Stimulated activated CD8-positive, alpha-beta memory T cell treated with anti-CD3 and anti-CD28 coated beads, Interleukin-7, amount 100 ng/mL, for 1 hour (primary cell): ENCODE measurements at places on chromosomes 4 and X.

- DNase-seq = no peak
Measured at GRCh38 chr4:109462297-109462696, 28.7 kb downstream of the SEC24B start.

- no peak for DNase-seq
Measured at GRCh38 chr4:103934178-103934789, 214.5 kb upstream of the TACR3 start.

DNA sequence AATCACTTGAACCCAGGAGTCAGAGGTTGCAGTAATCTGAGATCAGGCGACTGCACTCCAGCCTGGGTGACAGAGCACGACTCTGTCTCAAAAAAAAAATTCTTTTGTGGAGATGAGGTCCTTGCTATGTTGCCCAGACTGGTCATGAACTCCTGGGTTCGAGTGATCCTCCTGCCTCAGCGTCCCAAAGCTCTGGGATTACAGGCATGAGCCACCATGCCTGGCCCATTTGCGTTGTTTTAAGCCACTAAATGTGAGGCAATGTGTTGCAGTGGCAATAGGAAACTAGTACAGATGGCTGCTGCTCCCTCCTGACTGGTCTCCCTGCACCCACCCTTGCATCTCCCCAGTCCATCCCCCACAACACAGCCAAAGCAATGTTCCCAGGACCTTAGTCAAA is 40.0 kb upstream of the APLN start:
- no peak for DNase-seq

DNA sequence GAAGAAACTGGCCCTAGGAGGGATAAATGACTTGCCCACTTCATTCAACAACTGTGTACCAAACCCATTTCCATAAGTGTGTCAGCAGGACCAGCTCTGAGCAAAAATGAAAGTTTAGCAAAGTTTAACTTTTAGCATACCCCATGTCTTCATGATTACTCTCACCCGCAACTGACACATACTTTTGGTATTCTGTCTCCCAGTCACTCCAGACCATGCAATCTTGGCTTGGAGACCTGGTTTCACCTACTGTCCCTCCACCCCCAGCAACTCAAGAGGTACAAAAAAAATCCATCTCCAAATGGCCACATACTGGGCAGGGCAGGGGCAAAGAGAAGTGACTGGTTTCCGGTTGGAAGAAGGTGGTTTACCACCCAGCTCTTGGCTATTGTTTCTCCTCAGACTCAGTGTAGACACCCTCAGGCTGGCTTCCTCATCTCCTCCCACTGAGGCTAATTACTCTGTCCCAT is 79.8 kb downstream of the RLIM start:
- DNase-seq = no peak

DNA sequence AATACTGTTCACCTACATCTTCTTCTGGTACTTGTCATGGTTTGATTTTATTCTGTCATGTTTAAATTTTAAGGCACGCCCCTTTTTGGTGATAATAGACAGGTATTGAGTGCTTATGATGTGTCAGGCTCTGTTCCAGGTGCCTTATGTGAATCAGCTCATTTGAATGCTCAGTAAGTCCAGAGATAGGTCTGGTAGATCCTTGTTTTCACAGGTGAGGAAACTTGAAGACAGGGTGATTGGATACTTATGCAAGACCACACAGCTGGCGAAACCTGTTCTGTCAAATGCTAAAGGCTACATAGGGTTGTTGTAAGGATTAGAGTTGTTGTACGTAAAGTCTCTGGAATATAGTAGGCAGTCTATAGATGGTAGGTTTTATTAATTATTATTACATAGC is 9.6 kb upstream of the SLC25A14 start:
- DNase-seq = no peak

DNA sequence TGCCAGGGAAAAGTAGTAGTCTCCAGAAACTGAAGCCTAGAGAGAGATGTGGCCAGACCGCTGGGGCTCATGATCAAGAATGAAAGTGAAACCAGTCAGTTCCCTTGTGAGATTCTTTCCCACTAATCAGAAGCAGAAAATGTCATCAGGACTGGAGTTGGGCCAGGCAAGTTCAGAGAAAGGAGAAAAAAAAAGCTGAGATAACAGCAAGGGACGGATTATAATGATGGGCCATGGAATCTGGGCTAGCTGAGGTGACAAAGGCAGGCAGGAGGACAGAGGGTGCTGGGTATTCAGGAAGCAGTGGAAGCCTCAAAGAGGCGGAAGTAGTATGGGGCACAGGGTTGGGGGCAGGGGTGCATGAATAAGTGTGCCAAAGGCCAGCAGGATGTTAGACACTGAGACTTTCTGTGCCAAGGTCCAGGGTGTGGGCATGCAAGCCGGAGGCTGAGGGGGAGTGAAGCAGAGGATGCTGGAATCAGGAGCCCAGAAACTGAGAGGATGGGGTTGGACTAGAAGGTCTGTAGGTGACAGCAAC is 2.5 kb downstream of the CXorf38 start:
- DNase-seq = no peak

DNA sequence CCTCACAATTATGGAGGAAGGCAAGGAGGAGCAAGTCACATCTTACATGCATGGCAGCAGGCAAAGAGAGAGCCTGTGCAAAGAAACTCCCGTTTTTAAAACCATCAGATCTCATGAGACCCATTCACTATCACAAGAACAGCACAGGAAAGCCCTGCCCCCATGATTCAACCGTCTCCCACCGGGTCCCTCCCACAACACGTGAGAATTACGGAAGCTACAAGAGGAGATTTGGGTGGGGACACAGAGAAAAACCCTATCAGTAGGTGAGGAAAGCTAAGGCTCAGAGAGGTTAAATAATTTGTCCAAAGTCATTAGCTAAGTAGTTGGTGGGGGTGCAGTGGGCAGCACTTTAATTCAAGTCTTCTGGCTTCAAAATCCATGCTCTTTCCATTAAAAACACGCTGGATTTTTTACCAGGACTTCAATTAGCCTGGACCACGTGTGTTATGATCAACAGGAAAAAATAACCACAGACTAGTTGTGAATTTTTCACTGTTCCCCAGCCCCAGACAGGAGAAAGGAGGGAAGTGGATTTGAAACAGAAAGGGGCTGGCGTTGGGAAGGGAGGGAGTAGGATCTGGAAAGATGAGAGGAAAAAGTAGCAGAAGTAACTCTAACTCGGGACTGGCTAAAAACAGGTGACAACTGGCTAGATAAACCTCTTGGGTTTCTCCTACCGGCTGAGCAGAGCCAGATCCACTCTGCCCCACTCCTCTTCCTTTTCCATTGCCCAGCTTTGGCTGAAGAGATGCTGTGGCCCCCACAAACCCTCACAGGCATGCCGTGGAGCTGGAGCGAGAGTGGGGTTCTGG is 986 bp downstream of the MTMR8 start:
- no peak for DNase-seq

- no peak for DNase-seq
Measured at GRCh38 chr4:119585771-119586170, 42.8 kb downstream of the PDE5A start.

- no peak for DNase-seq
Measured at GRCh38 chrX:145919400-145919799, 101.8 kb downstream of the SLITRK2 start.

- no peak for DNase-seq
Measured at GRCh38 chrX:111386615-111387233, 25.3 kb downstream of the DCX start.

- no peak for DNase-seq
Measured at GRCh38 chrX:16160729-16161128, 6.6 kb upstream of the MAGEB17 start.

DNA sequence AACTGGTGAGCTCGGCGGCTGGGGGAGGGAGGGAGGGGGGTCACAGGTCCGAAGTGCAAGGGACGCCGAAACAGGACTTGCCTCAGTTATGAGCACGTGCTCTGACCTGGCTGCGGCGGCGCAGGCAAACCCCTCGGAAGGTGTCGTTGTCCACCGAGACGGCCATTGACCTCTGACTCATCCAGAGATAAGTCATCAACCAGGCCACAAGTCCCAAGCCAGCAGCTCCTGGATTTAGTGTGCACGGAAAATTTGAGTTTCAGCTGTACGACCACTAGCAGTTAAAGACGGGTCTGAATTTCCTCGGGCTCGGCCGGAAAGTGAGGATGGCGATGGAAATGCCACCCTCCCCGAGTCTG is 674 bp downstream of the SH3D19 start:
- no peak for DNase-seq

DNA sequence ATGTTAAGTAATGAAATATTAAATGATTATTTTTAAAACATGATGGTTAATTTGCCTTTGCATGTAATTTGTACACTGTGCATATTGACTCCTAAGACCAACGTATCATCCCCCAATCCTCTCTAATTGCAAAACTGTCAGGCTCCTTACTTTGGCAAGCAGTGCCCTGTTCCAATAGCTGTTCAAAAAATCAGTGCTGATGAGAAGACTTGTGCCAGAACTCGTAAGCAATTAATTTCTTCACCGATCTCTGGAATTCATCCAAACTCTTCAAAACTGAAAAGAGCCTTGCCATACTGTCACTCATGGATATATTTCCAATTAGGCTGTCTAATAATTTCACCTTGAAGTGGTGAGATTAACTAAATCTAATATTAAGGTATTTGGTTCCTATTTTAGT is 493.9 kb upstream of the NDST4 start:
- no peak for DNase-seq

GRCh38 chrX:42686706-42687105 is 91.3 kb downstream of the PPP1R2C start:
- no peak for DNase-seq

- DNase-seq = no peak
Measured at GRCh38 chrX:54920610-54921426, at the start of gene TRO. Gene TRO (plus strand): TSS chrX:54920824. CDS start chrX:54922247, 1,423 bp downstream.

- DNase-seq = no peak
Measured at GRCh38 chr4:156950090-156950489, 21.5 kb downstream of the PDGFC start.

- DNase-seq = no peak
Measured at GRCh38 chrX:45788941-45789348, 588.3 kb upstream of the DIPK2B start.

DNA sequence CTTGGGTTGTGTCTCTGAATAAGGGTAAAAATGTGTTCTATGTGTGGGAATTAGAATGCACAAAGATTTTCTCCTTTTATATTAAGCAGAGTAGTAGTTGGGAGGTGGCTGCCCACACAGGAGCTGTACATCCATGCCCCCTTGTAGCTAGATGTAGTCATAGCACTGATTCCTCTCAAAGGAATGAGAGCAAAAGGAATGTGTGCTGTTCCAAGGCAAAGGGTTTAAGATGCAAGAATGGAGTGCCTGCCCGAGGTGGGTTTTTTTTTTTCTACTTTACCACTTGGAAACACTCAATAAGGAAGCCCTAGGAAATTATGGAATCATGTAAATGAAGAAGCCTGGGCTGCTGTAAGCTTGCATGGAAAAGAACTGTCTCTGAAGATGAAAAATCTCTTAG is 2183.2 kb upstream of the AGA start:
- DNase-seq = no peak

- no peak for DNase-seq
Measured at GRCh38 chr4:98490251-98490650, 168.2 kb downstream of the TSPAN5 start.

- no peak for DNase-seq
Measured at GRCh38 chr4:30103455-30103854, 616.7 kb upstream of the PCDH7 start.

- DNase-seq = peak; percentile 33
Measured at GRCh38 chr4:6916587-6917460, 7.2 kb downstream of the TBC1D14 start.

GRCh38 chr4:173230062-173230461 is 61.5 kb downstream of the GALNT7 start:
- no peak for DNase-seq

DNA sequence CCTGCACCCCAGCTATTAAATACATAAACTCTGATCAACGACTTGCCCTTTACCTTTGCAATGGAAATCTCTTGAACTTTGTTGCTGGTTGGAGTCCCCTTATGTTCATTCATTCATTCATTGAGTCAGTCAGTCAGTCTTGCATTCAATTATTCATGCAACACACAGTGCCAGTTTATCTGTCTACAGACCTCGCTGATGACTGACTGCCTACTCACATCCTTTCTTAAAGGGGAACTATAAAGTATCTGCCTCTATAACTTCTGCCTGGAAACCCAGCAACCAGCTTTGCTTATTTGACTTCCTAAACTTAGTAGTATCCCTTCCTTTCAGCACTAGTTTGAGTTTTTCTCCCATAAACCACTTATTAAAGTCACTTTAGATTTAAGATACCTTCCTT is 620.8 kb upstream of the ADGRL3 start:
- no peak for DNase-seq

- no peak for DNase-seq
Measured at GRCh38 chr4:20997886-20998285, 297.6 kb downstream of the PACRGL start.

DNA sequence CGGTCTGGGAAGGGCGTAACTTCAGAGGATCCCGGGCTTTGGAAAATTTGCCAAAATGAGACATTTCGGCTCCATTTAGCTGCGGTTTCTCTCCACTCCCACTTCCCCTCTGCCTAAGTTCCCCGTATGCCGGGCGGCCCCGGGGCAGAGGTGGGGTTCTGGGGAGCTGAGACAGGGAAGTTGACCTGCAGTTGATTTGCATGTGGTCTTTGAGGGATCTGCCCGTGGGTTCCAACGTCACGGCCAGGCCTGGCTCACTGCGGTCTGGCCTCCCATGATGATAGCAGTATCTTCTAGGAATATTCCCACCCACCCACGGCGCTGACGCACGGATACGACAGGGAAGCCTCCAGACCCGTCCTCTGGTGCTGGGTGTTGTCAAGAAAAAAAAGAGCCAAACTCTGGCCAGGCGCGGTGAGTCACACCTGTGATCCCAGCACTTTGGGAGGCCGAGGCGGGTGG is 27.3 kb upstream of the CRLF2 start:
- DNase-seq = no peak

- DNase-seq = no peak
Measured at GRCh38 chr4:138565576-138565975, 323.4 kb upstream of the SLC7A11 start.

GRCh38 chr4:30714408-30715031 is 5.6 kb upstream of the PCDH7 start:
- DNase-seq = no peak

DNA sequence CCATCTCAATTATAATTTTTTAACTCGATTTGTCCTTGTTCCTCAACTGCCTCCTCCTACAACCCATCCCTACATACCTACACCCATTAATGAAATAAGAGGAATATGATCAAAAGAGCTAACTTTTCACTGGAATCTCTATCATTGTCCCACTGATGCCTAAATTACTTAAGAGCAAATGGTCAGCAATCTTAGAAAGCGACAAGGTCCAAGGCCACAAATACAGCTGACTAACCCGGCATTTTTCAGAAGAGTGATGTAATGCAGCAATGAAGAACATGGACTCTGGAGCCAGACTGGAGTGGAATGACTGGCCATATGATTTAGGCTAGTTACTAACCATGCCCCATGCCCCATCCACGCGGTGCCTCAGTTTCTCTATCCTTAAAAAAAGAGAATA is 56.2 kb downstream of the PPA2 start:
- DNase-seq = no peak

- DNase-seq = no peak
Measured at GRCh38 chr4:65510976-65511375, 159.3 kb downstream of the EPHA5 start.

DNA sequence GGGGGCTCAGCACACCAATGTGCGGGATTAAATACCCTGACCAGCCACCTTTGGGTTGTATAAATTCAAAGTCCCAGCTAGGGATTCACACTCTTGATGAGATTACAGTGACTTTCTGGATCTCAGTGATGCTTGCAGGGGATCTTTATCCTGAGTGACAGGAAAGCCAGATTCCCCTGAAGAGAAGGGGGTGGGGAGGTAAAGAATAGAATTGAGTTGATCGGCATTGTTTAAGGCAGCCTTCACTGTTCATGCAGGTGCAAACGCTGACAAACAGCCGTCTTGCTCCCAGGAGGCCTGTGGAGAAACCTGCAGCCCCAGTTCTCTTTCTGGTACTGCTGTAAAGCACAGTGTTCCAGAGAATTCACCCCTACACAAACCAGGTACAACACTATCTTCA is 19.0 kb downstream of the CXXC4 start:
- DNase-seq = no peak
